Stimulated activated CD4-positive, alpha-beta T cell treated with anti-CD3 and anti-CD28 coated beads, Interleukin-4, amount 100 ng/mL, for 4 hours (primary cell): ENCODE measurements at places on chromosomes 3 and 15.

DNA sequence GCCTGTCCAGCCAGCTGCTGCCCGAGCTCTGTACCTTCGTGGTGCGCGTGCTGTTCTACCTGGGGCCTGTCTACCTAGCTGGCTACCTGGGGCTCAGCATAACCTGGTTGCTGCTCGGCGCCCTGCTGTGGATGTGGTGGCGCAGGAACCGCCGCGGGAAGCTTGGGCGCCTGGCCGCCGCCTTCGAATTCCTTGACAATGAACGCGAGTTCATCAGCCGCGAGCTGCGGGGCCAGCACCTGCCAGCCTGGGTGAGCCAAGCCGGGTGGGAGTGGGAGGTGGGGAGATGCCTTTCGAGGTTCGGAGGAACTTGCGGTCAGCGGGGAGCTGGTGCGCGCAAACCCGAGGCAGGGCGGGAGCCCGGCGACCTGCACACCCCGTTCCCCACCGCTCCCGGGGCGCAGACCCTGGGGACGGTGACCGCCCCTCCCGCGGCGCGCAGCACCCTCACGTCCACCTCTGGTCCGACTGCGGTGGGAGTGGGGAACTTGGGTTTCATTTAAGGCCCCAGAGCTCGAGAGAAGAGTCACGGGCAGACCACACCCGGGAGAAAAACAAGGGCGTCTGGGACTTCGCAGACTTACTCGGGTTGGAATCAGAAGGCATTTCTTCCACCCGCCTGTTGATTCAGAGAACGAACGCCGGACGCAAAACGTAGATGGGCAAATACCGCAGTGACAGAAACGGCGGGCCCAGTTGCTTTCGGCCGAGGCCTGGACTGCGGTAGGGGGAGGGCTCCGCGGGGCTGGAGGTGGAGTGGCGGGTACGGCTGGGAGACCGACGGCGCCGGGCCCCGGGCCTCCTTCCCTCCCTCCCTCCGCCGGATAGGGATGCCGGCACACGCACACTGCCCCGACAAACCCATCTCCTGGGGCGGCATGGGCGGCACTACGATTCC lies 708 bp downstream of the ESYT3 start:
- no peak for DNase-seq

- no peak for DNase-seq
These were observed 477.4 kb downstream of the RSL24D1 start for GRCh38 chr15:54719325-54719724.

GRCh38 chr3:42012383-42012934 lies 50.6 kb upstream of the ULK4 start:
- DNase-seq: no peak

GRCh38 chr3:13845806-13846205 lies 34.1 kb downstream of the WNT7A start:
- no peak for DNase-seq

DNA sequence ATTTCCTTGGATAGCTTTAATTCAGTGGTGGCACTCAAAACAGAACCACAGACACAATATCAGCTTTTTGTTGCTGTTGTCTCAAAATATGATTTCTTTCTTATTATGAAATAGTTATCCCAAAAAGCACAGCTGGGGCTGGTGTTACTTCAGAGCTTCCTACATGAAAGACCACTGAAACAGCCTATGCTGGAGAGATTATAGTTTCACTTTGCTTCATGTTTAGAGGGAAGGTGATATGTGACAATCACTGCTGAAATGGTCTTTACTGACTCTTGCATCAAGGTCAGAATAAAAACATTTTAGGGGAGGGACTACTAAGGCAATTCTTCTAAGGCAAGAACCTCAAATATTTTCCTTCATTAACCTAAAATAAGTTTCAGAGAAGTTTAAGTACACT lies 190.7 kb downstream of the TNIK start:
- DNase-seq: no peak

GRCh38 chr3:76826861-76827260 lies 213.0 kb upstream of the ROBO2 start:
- DNase-seq: no peak

- no peak for DNase-seq
These were observed 215.4 kb downstream of the SSR3 start for GRCh38 chr3:156339491-156339890.

GRCh38 chr3:23574822-23575315 lies 230.9 kb upstream of the UBE2E1 start:
- no peak for DNase-seq

DNA sequence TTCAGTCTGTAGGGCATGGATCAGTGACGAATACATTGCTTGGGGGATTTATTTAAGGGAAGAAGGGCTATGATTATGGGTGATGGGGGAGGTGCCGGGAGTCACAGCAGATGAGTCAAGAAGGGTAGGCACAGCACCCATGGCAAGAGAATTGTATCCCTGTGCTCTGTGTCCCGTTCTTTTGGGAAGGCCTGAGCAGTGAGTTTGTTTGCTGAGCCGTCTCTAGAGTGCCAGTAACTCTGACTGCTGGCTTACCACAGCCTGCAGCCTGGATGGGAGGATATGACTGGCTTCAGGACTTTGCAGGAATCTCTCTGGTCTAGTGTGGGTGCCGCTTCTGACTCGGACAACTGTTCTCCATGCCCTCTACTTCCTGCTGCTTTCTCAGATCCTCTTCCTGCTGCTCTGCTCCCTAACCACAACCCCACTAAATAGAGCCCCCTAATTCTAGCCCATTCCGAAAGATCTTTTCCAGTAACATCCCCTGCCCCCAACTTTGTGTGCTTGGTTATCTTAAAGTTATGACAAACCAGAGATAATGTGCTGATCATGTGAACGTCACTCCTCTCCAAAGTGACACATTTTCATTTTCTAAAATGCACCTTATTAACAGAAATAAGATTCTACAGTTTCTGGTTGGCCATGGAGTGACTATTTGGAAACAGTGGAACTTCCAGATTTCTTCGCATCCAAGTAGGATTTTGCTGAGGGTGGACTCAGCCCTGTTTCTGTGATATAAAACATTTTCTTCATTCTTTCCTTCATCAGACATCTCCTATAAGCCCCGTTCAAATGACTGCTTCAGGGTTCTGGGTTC lies 239.0 kb downstream of the SLCO3A1 start:
- no peak for DNase-seq

GRCh38 chr15:65914386-65914785 lies 45.1 kb downstream of the RAB11A start:
- DNase-seq: no peak

- DNase-seq: no peak
These were observed 423.6 kb upstream of the ARL6 start for GRCh38 chr3:97340940-97341339.

GRCh38 chr3:9332250-9333030 lies 30.4 kb upstream of the THUMPD3 start:
- DNase-seq: no peak

- no peak for DNase-seq
These were observed 400.8 kb upstream of the PPP2R3A start for GRCh38 chr3:135564696-135565095.

DNA sequence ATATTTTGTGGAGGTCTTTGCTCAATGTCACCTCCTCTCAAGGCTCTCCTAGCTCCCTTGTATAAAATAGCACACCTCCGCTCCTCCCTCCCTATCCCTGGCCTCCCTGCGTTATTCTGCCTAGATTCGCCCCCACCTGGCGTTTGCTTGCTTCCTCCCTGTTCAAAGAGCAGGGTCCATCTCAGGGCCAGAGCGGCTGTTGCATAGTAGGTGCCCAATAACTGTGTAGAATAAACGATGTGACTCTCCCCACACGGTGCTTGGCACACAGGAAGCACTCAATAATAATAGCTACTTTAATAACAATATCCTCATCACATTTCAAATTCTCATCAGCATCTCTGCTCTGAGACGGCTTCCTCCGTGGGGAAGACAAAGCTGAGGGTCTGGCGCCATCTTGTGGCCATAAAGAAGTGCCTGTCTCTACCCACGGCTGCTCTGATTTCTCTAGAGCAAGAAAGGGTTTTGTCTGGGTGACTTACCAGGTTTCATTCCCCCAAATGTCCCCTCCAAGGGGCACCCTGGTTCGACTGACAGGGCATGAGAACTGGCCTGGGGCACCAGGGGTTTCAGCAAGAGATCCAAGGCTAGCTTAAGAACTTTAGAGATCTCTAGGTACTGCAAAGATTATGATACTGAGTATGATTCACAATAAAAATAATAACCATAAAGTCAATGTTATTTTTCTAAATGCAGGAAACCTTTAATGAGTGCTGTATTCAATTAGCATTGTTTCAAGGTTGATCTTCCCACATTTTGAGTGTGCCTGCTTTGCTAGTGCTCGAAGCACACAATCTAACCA lies 16.1 kb downstream of the CD276 start:
- DNase-seq: peak; percentile 66

DNA sequence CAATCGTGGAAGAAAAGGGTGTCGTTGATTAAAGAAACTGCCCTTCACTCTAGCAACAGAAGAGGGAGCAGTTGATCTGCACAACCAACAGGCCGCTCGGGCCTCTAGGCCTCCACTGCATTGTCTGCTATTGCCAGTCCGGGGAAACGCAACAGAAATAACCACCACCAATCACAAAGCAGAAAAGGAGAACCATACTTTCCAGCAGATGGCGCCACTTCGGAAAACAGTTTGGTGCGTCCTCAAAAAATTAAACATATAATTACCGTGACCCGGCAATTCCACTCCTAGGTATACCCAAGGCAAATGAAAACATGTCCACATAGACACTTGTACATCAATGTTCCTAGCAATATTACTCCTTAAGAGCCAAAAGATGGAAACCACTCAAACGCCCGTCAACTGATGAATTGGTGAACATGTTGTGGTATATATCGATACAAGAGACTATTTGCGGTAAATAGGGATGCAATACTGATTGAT lies 154.1 kb downstream of the TJP1 start:
- no peak for DNase-seq

DNA sequence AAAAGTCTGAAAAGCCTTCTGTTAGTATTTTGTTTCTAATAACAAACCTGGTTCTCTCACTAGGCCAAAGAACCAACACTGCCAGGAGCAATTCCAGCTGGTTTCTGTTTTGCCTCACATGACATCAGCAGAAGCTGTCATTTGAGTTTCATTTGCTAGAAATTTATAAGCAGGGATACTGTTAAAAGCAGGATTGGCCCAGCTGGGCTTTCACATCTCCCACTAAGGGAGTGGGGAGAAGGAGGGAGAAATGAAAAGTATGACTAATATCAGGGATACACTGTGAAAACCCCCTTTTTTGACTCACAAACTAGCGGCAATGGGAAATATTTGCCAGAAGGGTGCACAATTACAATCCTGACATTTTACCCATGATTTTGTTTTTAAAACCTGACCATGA lies 5.3 kb downstream of the CCDC80 start:
- DNase-seq: no peak

GRCh38 chr15:41994772-41995475 lies 22.6 kb upstream of the EHD4 start:
- no peak for DNase-seq

- no peak for DNase-seq
These were observed 437 bp downstream of the CELSR3 start for GRCh38 chr3:48662145-48662752.

DNA sequence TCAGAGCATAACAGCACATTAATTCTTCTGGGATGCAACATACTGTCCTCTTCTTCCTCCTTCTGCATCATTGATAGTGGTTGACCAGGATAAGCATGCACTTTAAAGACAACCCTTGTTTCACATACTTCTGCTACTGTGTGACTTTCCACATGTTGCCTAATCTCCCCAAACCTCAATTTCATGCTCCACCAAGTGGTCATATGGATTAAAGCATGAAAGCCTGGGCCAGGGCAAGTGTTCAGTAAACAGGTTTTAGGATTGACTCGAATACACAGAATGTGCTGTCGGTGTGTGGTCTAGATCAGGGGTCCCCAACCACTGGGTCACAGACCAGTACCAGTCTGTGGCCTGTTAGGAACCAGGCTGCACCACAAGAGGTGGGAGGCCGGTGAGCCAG lies 22.5 kb upstream of the BFSP2 start:
- DNase-seq: no peak

DNA sequence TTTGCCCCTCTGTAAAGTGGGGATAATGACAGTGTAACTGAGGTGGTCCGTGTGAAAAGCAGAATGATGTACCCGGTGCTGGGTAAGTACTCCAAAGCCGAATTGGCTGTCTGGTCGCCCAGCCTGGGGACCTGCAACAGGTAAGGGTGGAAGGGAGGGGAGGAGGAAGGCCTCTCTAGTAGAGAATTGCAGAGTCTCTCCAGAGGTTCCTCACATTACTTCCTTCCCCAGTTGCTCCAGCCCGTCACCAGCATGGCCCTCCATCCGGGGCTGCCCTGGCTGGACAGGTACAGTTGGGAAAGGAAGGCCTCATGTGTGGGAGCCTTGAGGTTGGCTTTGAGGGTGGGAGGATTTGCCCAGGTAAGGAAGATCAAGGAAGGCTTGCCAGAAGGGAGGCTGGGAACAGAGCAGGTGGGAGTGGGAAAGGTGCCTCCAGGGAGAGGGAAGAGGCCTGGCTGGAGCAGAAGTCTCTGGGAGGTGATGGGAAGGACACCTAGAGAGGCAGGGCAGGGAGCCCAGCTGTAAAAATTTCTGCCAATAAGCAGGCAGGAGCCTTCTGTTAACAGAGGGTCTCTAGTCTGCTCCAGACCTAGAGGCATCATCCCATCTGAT lies 1.7 kb upstream of the PSTPIP1 start:
- DNase-seq: no peak

- no peak for DNase-seq
These were observed 24.8 kb upstream of the SLC25A38 start for GRCh38 chr3:39358333-39358732.

DNA sequence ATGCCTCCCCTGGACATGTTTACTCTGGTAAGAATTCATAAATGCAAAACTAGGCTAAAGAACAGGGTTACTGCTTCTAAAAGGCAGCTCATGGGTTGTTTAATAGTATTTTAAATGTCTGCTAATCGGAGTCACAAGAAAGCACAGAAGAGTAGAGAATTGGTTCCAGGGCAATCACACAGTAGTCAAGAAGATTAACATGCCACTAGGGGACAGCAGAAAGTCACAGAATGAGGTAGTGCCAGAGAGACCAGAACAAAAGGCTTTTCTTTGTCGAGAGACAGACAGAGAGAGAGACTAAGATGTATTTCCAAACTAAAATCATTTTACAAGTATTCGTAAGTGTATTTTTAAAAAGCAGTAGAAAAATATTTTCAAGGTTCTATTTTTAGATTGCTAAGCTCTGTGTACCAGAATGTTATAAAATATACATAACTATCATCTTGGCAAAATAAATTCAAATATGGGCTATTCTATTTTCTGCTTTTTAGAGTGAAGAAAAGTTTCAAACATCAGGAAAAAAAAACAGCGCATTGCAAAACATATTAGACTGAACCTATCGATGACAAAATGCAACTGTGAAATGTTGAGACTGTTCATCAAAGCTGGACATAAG lies 78.3 kb upstream of the CDIN1 start:
- DNase-seq: no peak

- DNase-seq: no peak
These were observed 293.7 kb upstream of the GRM7 start for GRCh38 chr3:6567241-6567640.

DNA sequence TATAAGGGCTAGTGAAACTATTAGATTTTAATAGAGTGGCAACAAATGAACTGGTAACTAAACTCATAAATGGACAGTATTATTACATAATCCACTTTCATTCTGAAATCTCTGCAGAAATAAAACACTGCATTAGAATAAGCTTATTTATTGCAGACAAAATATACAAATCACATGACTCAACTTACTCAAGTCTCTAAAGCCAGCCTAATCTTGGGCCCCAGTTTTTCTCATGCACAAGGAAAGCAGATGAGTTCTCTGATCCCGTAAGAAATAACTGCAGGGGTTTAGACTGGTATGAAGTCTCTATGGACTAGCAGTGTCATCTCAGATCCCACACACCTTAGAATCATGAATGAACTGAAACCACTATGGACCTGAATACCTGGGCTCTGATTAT lies 5.8 kb downstream of the DLG1 start:
- no peak for DNase-seq

GRCh38 chr3:69944931-69945493 lies 54.5 kb upstream of the SAMMSON start:
- no peak for DNase-seq
